ENCODE measurements at places on chromosomes 11 and 22.

DNA sequence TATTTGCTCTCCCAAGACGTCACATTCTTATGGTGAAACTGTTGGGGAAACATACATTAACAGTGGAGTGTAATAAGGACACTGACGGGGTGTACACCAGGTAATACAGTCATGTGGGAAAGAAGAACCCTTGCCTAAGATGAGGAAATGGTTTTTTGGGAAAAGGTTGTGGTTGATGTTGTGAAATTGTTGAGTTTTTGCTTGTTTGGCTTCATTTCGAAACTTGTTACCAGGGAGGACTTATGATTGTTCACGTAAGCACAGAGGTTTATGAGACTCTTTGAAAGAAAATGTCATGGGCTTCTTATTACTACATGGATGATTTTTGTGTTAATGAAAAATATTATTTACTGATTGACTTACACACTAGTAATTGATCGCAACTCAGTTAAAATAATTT, 16.8 kb downstream of the ANO3 start:
- no peak for DNase-seq

DNA sequence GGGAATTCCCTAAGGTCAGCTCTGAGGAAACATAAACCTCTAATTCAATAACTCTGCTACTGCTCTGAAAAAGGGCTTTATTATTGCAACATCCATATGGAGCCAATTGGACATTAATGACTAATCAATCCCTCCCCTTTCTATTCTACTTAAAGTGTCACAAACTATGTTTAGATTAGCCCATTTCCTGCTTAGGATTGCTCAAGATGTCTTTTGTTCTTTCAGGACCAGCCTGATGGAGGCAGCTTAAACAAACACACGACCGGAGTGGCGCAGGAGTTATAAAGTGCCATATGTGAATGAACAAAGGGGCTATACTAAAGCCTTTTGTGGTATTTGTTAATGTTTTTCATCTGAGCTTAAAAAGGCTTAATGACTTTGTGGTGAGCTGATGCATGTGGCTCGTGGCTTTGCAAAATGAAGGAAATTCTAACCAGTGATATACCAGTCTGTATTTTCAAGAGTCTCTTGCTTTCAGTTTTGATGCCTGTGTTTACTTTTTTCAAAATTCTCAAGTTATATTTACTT, 354.4 kb downstream of the SOX6 start:
- DNase-seq = no peak

DNA sequence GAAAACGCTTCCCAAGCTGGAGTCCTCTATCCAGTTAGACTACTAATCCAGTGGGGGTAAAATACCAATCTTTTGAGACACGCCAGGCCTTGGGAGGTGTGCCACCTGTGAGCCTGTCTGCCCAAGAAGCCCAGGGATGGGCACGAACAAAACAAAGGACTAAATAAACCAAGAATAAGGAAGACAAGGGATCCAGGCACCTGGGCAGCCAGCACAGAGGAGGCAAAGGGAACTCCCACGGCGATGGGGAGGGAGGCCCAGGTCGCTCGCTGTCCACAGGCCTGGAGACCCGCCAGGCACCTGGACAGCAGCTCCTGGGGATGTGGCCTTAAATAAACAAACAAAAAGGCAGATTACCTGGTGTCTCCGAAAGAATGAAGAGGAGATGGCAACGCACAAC, 31.4 kb downstream of the LRFN4 start:
- no peak for DNase-seq

DNA sequence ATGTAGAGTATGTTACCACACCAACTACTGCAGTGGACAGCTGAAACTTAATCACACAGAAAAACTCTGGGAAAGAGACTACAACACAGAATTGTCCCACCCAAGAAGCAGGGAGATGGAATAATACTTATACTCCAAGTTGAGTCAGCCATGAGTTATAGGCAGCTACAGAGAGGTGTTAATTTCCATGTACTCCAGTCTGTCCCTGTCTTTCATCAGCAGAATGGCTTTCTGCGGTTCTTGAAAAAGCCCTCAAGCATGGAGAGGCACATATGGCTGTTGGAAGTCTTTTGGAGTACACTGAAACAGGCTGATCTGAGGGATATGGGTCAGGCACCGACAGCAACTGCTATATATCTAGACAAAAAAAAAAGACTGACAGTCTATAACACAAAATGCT, 219.5 kb downstream of the DLG2 start:
- no peak for DNase-seq

DNA sequence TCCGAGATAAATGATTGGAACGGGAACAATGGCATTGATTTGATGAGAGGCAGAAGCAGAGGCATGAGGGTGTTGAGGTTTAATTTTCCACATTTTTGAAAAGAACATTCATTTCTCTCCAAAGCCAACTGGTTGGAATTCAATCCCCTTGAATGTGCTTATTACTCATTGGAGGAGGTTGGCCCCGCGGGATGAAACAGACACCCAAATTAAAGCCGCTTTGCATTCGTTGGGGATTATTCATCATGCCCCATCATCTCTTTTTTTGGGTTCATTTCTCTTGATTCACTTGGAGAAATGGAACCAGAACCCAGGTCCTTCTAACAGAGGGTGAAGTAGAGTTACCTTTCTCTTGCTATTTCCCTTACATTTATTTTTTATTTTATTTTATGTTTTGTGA, 47.6 kb upstream of the PARVG start:
- no peak for DNase-seq

GRCh38 chr11:101498891-101499290, 84.9 kb downstream of the TRPC6 start:
- DNase-seq = no peak
